ENCODE measurements at places on chromosomes 13 and 19.

DNA sequence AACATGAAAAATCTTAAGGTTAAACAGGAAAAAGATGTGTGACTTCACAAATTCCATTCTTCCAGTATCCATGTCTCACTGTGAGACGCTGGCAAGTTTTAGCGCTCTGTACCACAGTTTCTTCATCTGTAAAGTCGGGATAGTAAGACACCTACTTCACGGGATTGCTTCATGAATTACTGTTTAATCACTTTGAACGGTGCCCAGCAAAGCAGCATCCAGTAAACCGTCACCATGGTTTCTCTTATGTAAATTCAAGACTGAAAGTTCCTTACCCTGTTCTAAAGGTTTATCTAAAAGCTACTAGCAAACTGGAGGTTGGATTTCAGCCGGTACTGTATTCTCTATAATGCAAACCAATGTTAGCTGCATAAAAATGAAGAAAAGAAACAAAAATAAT is 53.5 kb downstream of the KATNAL1 start:
- DNase-seq, result no peak

- DNase-seq, result peak; percentile 15
These were observed 71.5 kb downstream of the RUBCNL start for GRCh38 chr13:46315491-46316075.

DNA sequence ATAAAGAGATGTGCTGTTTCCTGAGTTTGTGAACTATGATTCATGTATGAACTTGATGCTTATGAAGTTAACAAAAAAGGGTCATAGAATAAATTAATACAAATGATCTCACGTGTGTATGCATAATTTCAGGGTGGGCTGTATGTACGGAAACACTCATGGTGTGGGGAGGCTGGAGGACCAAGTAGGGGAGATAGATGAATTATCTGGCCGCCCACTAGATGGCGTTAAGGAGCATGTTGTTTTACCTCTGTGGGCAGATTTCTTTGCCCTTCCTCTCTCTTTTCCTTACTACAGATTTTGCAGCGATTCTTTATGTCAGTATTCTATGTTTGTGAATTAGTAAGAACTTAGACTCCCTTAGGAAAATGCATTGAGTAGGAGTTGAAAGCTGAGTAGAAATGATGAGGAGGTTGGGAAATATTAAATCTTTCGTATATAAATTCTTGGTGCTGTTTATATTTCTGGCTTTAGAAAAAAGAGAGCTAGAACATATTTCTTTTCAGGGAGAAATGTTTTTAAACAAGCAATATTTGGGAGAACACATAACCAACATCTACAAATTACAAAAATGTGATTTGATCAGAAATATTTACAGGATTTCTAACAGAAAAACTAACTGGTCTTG is 47.4 kb upstream of the TMTC4 start:
- peak; percentile 61 for DNase-seq

GRCh38 chr19:31666126-31666525 is 316.9 kb upstream of the TSHZ3 start:
- peak; percentile 67 for DNase-seq

GRCh38 chr13:112034231-112034630 is 32.7 kb upstream of the SOX1 start:
- no peak for DNase-seq

DNA sequence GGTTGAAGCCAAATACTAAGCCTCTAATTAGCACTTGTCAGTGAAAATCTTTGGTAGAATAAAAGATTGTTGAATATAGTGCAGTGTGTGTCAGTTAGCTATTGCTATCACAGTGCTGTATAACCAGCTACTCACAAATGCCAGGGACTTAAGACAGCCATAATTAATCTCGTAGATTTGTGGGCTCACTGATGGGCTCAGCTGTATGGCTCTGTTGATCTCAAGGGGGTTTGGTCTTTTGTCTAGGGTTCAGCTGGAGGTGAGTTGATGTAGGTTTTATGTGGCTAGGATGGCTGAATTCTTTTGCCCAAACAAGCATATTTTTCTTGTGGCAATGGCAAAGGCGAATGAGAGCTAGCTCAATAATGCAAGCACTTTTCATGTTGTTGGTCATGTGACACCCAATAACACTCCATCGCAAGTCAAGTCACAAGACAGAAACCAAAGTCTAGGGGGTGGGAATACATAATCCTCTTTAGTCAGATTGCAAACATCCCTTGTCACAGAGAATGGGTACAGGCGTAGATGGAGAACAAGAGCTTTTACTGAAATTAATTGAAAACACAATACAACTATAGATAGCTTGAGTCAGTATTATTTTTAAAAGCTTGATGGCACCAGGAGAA is 121.7 kb upstream of the EDNRB start:
- DNase-seq, result no peak

DNA sequence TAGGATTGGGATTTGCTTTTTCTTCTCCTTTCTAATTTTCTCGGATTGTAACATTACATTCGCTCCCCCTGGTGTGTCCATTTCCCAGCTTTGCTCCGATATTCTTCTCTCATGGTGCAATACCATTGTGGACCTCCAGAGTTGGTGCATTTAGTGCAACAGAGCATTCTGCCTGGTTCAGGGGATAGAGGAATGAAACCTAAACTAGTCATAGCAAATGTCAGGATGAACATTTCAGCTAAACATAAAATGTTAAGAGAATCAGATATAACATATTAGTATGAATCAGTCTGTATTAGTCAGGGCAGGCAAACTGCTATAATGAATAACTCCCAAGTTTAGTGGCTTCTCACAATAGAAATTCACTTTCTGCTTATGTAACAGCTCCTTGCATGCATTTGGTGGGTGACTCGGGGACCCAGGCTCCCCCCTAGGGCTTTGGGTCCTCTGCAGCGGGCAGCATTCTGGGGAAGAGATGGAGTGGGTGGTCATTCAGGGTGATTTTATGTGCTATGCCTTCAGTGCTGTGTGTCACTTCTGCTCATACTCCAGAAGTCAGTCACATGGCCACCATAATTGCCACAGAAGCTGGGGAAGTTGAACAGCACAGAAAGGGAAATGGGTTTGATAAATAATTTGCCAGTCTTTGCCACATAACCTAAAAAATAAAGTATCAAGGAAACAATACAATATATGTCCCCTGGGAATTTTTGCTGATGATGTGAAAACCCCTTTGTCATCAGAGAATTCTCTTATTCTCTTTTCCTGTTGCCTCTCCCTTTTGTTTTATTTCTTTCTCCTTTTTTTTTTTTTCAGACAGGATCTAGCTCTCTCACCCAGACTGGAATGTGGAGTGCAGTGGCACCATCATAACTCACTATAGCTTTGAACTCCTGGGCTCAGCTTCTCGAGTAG is 111.0 kb downstream of the HSPH1 start:
- peak; percentile 7 for DNase-seq

- DNase-seq, result peak; percentile 40
These were observed 4.6 kb downstream of the ICAM5 start for GRCh38 chr19:10294368-10294697.

DNA sequence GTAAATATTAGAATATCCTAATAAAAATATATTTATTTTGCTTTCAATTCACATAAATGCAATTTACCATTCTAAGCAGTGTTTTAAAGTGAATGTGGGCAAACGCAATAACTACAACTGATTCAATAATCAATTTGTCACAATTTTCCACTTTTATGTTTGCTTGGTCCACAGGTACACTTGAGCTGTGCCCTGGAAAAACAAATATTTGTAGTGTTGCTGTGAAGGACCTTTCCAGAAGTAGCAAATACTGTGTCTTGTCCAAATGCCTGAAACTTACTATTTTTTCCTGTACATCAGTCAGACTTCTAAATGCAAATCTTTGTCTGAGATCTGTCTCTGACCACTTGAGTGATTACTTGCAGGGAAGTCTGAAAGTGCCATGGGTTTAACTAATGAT is 845.8 kb upstream of the SLITRK5 start:
- no peak for DNase-seq

GRCh38 chr13:80473695-80474094 is 132.8 kb upstream of the SPRY2 start:
- DNase-seq, result no peak

GRCh38 chr13:67557118-67557517 is 327.0 kb upstream of the PCDH9 start:
- DNase-seq, result no peak

DNA sequence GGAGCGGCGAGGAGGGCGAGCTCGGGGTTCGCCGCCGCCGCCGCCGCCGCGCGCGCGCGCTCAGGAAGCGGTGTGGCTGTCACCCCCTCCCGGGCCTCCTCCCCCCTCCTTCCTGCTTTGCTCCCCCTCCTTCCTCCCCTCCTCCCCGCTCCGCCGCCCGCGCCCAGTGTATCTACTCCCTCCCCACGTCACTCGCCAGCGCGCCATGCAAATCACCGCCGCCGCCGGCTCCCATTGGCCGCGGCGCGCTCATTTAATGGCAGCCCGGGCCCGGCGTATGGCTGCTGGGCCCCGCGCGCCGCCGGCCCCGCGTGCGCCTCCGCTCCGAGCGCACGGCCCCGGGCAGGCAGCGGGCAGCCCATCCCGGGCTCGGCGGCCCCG is 335 bp upstream of the SOX1 start:
- peak; percentile 84 for DNase-seq

GRCh38 chr13:49681842-49682435 is 9.3 kb downstream of the EBPL start:
- no peak for DNase-seq

Data from mesendoderm (in vitro differentiated cells).